ENCODE measurements at places on chromosomes 3 and 15.

GRCh38 chr15:80635953-80636352 is 59.2 kb upstream of the ABHD17C start:
- DNase-seq: no peak

- DNase-seq: no peak
Measured at GRCh38 chr3:158660711-158661110, 11.7 kb downstream of the LXN start.

DNA sequence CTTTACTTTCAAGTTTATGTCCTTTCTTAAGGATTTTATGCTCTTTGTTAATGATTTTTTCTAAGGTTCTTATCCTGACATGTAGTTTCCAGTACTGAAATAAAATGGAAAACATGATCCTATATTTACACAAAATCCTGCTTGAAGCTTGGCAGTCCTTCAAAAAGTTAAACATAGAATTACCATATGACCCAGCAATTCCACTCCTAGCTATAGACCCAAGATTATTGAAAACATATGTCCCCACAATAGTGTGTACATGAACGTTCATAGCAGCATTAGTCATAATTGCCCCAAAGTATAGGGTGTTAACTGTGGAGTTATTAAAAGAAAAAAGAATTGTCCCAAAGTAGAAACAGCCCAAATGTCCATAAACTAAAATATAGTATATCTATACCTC is 33.2 kb downstream of the ITGB5 start:
- DNase-seq: no peak

GRCh38 chr15:32877252-32878019 is 159.6 kb downstream of the GREM1 start:
- no peak for DNase-seq

DNA sequence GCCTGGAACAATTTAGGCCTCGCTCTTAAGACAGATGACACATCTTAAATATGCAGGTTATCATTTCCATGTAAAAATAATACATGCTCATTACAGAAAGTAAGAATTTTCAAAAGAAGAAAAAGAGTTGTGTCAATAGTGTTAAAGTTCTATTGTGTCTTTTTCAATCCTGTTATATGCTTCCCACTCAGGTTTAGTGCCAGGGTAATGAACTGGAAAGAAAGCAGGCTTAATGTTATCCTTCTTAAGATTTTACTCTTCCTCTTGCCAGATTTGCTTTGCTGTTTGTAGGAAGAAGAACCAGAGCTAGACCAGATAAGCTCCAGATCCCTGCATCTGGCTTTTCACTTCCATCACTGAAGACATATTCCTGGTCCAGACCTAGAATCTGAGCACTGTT is 128.6 kb downstream of the TPRG1 start:
- DNase-seq: no peak

- DNase-seq: no peak
Measured at GRCh38 chr15:47460795-47461573, 256.3 kb upstream of the SEMA6D start.

- no peak for DNase-seq
Measured at GRCh38 chr3:183265157-183265642, 12.1 kb downstream of the B3GNT5 start.

GRCh38 chr3:132346841-132347736 is 29.9 kb downstream of the ACP3 start:
- DNase-seq: no peak

GRCh38 chr3:12409684-12410596 is 74.3 kb upstream of the TSEN2 start:
- DNase-seq: no peak

- DNase-seq: no peak
Measured at GRCh38 chr3:98600412-98601095, 7.1 kb upstream of the CPOX start.

GRCh38 chr15:90914305-90915080 is 11.4 kb downstream of the MAN2A2 start:
- no peak for DNase-seq

GRCh38 chr3:132661101-132661500 is 972 bp downstream of the UBA5 start:
- no peak for DNase-seq

DNA sequence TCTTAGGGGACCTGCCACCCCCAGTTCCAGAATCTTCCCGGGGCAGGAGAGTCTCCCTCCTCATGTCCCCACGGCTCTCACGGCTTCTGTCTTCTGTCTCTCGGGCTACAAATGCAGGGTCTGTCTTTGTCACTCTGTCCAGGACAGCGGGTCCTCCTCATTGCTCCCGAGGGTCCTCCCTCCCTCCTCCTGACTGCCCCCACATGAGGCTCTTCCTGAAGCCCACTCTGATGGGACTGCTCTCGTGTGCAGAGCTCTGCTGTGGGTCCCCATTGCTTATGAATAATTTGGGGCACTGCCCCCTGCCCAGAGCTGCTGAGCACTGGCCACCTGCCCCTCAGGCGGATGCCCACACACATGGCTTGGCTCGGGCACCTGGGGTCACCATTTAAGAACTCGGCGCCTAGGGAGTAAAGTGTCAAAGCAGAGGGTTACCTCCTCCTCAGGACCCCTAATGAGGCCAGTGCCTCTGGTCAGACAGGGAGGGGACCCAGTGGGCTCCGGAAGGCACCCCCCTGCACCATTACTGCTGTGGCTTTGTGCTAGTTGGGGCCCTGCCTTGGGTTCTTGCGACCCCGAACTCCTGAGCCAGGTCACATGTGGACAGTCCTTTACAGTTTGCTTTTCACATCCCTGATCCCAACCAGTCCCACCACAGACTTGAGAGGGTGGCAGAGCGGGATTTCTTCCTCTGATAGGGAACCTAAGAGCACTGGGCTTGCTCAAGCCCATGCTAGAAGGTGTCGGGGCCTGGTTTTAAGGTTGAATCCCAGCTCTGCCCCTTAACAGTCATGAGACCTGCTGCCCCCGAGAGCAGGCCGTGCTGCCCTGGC is 22.1 kb downstream of the HDAC11 start:
- DNase-seq: no peak

DNA sequence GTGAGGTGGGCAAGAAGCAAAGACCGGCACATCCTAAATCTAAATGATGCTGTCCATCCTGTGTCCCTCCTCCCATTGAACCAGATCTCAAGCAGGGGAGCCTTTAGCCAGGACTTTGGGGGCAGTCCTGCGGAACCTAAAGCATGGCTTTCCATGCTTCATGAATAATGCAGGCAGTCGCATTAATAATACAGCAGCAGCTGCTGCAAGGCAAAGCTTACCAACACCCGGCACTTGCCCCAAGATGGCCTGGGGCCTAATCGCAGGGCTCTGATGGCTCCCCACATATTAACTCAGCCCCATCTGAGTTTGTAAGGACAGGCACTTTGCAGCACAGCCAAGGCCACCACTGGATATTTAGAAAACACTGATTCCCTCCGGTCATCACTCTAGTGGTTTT is 114.4 kb downstream of the NTRK3 start:
- DNase-seq: no peak

DNA sequence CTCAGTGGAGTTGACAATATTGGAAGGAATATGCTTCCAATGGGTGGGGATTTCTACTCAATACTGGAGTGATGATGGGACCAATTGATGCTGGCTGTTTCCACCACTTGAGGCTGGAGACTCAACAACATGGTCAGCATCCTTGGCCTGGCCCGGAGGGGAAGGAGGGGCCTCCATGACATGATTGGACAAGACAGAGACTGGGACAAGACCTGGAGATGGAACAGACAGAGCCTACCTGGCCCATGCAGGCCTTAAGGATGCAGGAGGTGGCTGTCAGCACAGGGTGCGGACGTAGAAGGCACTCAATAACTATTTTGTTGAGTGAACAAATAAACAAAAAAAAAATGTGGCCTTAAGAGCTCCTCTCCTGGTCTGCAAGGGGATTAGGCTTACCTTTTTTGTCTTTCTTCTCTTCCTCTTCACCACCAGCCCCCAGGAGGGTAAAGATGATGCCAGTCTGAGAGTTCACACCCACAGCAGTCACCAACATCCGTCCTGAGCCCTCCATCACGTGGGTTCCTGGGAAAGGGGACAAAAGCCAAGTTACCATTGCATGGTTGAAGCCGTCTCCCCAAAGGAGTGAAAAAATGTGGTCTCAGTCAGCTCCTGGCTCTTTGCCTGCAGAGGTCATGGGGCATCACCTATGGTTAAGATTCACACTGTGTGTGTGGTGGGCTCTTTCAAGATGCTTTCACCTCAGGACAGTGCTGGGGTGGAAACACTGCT is 67.1 kb upstream of the SEC13 start:
- DNase-seq: no peak

GRCh38 chr3:126005951-126006350 is 37.0 kb downstream of the ROPN1B start:
- no peak for DNase-seq

GRCh38 chr3:14218355-14218754 is 39.7 kb downstream of the LSM3 start:
- no peak for DNase-seq

DNA sequence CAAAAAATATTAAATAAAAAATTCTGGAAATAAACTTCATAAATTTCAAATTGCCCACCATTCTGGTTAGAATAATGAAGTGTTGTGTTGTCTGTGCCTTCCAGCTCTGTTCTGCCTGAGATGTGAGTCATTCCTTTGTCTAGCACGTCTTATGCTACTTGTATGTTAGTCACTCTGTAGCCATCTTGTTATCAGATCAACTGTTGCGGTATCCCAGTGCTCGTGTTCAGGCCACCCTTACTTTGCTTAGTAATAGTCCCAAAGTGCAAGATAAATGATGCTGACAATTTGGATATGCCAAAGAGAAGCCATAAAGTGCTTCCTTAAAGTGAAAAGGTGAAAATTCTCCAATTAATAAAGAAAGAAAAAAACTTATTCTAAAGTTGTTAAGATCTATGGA is 527.5 kb downstream of the NAALADL2 start:
- DNase-seq: no peak

GRCh38 chr3:127166501-127167065 is 26.3 kb upstream of the PRR23E start:
- no peak for DNase-seq

GRCh38 chr3:178671791-178672190 is 135.6 kb downstream of the KCNMB2 start:
- no peak for DNase-seq

DNA sequence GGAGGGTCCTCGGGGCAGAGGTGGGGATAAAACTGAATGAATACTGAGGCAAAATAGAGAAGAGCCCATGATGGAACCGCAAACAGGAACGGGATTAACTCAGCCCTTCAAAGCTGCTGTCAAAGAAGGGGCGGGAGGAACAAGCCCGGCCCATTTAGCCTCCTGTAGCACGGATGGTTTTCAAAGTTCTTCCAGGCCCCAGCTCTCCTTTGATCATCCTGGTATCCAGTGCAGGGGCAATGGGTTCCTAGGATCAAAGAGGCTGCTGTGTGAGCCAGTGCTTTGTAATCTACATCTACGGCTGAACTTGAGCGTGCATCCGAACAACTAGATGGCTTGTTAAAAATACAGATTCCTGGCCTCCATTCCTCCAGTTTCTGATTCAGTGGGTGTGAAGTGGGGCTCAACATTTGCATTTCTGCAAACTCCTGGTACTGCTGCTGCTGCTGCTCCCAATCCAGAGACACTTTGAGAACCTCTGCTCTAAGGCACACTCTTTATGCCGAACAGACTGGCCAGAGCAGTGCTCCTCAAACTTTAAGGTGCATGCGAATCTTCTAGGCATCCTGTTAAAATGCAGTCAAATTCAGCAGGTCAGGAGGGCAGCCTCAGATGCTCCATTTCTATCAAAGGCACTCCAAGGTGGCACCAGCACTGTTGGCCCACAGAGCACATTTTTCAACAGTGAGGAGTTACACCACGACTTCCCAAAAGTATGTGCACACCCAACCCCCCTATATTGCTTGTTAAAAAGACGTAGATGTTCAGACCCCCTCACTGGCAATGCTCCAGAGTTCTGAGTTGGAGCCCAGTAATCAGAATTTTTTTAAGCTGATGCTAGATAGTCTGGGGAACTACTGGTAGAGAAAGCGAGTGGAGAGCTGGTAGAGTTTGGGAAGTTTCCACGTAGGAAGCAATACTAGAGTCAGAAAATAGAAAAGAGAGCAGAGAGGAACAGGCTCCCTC is 5.6 kb downstream of the GALNT15 start:
- no peak for DNase-seq

DNA sequence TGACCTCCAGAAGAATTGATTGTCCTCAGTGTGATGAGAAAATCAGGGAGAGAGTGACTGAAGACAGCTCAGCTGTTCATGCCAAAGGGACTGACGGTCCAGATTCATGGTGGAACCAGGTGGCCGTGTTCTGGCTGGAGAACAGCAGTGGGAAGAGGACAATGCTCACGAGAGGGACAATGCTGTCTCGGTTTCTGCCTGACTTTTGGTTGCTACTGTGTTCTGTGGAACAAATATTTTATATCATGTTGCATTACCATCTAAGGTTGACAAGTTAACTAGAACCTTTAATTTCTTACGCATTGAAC is 58.0 kb upstream of the ULK4 start:
- DNase-seq: no peak

DNA sequence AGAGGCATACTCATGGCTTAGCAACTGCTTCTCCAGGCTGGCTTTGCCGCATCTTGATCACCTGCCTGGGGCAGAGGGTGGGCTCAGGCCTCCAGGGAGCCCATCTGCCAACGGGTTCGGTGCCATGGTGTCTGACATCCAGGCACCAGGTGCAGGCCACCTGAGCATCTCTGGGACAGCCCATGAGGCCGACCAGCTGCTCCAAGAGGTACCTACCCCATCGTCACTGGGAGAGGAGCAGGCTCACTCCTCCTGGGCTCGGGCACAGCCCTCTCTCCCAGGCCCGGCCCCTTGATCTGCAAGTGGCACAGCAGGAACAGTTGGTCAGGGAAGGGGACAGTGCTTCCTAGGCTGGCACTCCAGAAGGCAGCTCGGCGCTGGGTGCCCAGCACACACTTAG is 21.9 kb downstream of the TPRA1 start:
- no peak for DNase-seq

DNA sequence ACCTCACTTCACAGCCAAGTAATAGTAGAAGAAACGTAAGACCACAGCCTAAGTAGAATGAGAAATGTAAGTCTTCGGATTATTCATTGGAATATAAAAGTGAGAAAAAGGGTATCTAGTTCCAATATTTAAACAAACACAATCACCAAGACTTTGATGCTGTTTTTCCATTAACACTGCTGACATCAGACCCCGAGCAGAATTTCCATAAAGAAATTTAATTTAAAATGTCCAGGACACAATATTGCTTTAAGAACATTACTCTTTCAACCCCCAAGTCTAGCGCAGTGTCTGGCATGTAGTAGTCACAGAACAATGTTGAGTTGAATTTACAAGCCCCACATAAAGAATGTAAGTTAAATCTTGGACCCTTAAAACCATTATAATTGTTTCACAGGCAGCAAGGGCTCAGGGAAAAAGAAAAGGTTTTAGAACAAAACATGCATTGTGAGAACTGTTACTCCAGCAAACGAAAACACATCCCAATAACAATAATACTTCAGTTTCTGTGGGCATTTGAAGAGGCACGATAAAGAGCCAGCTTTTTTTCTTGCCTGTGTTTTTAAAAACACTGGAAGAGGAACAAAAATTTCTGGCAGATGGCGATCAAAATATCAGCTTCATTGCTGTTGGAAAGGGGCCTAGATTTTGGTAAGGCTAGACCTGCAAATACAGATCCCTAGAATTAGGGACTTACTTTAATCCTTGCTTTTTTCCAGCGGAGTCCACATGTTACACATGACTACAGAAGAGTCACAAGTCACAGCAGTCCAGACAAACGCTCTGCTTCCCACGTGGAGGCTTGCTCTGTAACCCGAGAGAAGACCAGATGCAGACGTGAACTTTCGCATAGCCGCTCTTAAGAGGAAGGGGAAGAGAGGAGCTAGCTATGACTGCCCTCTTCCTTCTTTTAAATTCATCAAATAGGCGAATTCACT is 77.9 kb upstream of the IGSF10 start:
- no peak for DNase-seq

- no peak for DNase-seq
Measured at GRCh38 chr3:155946178-155946577, 75.7 kb downstream of the GMPS start.

GRCh38 chr3:86887876-86888275 is 103.1 kb downstream of the VGLL3 start:
- DNase-seq: no peak
